ENCODE measurements at places on chromosomes 4 and X.
A peak's percentile ranks its signal among the peaks of the same experiment; 100 is the strongest.

DNA sequence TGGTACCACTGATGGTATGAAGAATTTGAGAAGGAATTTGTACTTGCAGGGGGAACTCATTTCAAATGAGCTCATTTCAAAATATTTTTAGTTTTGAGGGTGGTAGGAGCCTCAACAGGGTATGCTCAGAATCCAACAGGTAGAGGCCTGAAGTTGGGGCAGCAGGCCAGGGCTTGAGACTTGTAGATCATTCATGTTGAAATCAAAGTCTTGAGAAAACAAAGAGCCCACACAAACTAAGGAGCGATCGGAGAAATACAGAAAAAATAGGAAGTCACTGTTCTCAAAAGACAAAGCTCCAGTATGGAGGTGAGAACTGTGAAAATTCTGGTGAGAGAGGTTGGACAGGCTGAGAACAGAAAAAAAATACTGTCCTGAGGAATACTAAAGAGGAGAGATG, 979 bp upstream of the SLC9A6 start:
- no peak for DNase-seq

DNA sequence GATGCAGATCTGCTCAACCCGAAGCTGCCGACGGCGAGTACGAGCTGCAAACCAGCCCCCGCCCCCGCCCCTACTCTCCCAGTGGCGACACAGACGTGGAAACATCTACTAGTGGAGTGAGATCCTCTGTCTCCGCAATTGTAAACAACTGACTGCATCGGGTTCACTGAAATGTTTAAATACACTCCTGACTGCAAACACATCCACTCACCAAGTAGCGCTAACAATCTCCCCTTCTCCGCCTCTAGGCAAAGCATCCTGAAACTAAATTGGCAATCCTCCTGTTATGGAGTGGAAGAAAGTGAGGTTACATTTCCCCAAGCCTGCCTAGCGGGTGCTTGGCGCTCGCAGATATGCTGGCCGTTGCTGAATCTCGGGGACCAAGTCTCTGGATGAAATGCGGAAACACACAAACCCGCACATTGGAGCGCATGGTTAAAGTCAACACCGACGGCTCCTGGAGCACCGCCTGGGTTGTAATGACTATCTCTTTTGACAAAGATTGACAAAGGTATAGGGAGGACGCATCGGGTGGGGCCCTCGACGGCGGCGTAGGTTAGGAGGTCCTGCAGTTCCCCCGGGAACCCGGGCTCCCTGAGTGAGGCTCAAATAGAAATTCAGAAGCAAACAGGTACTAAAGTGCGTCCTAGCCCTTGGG, 117.0 kb upstream of the TEX13C start:
- DNase-seq, result no peak

- no peak for DNase-seq
Observed at GRCh38 chr4:6179362-6179761, 21.0 kb downstream of the JAKMIP1 start.

- no peak for DNase-seq
Observed at GRCh38 chr4:55866290-55866907, 13.0 kb downstream of the EXOC1 start.

DNA sequence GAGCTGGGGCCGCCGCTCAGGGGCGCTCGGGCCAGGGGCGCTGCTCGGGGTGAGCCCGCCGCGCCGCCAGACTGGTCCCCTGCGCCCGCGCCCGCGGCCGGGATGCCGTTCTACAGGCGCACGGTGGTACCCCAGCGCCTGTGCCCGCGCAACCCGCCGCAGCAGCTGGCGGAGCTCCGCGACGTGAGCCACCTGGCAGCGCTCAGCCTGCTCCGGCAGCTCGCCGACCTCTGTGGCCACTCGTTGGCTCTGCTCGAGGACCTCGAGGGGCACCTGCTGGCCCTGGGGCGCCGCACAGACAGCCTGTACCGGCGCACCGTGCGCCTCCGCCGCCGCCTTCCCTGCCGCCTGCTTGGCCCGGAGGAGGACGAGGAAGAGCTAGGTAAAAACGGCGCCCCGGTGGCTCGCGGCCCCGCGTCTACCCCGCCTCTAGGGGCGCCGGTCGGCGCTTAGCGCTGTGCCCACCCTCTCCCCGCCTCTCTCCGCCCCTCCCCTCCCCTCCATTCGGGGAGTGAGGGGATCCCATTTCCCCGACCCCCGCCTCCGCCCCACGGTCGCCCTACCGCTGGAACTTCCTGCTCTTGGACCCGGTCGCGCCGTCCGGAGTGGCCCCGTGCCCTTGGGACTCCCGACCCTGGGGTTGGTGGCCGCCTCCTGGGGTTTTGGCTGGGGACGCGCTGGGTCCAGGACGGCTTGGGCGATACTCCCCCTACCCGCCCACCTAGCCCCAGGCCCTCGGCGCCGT, 513 bp downstream of the NHSL2 start:
- DNase-seq, result peak; percentile 5

DNA sequence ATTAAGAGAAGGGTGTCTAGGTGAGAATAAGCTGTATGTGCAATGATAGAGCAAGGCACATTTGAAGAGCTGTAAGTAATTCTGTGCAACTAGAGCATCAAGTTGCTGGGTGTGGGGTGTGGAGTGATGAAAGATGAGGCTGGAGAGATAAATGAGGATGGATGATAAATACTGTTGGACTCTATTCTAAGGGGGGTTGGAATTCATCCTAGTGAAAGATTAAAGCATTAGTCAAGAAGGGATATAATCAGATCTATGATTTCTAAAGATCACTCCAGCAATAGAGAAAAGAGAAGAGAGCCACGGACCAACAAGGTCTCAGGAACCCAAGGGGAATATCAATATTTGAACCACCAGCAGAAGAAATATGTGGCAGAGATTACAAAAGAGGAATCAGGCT, 415.0 kb upstream of the RPS6KA3 start:
- DNase-seq, result no peak

DNA sequence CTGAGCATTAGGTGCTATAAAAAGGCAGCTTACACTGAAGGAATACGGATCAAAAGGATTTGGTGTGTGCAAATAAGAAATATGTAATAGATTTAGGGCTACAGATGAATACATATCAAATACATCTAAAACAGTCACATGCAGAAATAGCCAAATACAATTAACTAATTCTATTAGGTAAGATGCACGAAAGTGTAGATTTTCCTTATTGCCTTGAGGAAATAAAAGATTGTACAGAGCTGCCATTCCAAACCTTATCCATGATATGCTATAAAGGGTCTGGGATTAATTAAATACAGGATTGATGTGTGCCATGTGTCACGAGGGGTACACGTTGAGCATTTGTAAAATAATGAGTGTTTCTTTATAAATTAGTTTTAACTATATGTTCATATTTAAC, 107.0 kb upstream of the ELOVL6 start:
- DNase-seq, result no peak

GRCh38 chrX:30568136-30568535, 9.4 kb downstream of the TASL start:
- no peak for DNase-seq

DNA sequence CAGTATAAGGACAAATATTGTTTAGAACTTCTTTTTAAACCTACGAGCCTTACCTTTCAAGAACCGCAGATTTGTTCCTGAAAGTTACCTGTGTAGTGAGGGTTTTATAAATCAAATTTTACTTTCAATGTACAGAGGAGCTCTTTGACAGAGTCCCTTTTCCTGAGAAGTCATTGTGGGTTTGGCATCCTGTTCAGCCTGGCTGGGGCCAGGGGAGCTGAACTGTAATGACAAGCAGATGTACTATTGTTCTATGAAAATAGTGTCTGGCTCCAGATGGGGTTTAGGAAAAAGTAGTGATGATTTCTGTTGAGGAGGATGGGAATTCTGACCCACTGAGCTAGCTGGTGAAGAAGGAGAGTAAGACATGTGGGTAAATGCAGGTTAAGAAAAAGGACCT, 196.2 kb upstream of the PGRMC2 start:
- no peak for DNase-seq

DNA sequence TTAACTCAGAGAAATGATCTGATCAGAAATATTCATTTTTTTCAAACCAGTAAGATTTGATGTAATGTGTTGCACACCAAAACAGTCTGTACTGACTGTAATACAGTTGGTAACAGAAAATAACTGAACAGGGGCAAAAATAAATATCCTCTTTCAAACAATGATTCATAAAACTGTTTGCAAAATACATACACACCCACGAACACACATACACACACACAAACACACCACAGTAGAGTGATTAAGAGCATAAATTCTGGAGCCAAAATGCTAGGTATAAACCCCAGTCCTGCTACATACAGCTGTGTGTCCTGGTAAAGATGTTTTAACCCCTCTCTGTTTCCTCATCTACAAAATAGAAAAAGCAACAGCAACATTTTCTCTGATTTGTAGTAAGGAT, 376.6 kb downstream of the PDGFC start:
- DNase-seq, result no peak

GRCh38 chrX:50747471-50747900, 66.5 kb downstream of the SHROOM4 start:
- no peak for DNase-seq

- DNase-seq, result no peak
Observed at GRCh38 chr4:39357002-39357401, 9.2 kb downstream of the RFC1 start.

- no peak for DNase-seq
Observed at GRCh38 chr4:79050541-79050880, 111.3 kb upstream of the PAQR3 start.

DNA sequence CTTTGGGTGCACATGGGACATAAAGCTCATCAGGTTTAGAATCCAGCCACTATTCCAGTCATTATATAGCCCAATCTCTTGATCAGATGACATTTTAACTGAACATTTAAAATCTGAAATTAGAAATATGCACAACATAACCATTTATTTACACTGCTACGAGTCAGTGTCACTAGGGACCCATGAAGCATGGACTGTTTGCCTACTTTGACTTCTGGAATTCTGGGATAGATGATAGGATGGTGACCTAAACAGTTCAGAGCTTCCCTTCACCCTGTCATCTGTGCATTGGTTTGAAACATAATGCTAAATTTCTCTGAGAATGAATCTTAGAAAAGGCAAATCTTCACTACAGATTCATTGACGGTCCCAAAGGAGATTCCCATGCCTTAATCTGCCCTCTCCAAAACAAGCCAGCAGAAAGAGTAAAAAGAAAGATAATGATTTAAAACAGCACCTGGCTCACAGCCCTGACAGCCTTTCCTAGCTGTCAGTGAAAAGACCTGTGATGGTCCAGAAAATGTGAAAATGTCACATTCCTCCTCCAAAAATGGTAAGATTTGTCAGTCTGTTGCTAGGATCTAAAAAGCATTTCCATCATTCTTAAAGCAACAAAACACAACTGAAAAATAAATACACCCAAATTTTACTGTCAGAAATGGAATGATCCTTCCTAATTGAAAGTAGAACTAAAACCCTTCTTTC, 18.9 kb upstream of the HERC3 start:
- DNase-seq, result no peak

DNA sequence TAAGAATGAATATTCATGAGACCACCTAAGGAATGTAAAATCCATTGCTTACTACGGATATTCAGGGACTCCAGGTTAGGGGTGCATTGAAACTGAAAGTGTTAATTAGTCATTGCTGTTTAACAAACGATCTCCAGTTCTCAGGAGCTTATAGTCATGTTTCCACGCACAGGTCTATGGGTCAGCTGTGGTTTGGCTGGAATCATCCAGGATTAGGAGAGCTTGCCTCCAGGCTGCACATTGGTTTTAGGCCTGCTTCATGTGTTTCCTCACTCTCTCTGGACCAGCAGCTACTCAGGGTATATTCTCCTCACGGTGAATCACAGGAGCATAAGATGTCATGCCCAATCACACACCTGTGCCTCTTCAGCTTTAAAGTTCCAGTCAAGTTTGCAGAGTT, 98.9 kb downstream of the ATXN3L start:
- DNase-seq, result no peak

DNA sequence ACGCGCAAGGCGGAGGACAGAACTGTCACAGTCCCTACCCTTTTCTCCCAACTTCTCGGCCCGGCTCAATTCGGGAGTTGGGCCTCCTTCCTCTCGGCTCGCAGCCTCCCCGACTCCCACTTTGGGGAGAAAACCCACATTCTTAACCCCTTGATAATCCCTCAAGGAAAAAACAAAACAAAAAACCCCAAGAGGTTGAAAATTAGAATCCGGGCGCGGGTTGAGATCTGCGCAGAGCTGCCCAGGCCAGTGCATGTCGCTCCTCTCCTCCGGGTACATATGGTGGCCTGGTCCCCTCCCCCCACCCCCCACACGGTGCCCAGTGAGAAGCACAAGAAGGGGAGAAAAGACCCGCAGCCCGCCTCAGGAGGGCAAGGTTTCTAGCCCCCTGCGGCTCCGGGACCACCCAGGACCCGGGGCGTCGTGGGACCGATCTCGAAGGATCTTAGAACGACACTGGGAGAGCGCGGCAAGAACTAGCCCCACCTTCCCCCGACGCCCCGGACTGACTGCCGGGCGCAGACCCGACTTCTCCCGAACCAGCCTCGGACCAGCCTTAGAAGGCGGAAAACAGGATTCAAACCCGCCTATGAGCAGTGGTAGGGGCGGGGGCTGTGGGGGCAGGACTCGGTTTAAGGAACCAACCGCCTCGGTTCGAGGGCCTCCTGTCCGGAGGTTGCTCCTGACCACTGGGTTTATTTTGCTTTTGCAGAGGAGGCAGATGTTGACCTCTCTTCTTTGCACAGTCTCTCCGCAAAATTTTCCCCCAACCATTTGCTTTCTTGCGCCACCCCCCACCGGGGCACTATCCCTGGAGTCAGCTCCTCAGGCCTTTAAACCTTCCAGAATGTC, 2.5 kb upstream of the PDGFRA start:
- DNase-seq, result no peak

GRCh38 chrX:151697522-151697921, 2.3 kb downstream of the PRRG3 start:
- no peak for DNase-seq

- DNase-seq, result no peak
Observed at GRCh38 chr4:164215113-164215741, 538.7 kb upstream of the SMIM31 start.

GRCh38 chr4:129358571-129358970, 262.6 kb downstream of the C4orf33 start:
- no peak for DNase-seq

DNA sequence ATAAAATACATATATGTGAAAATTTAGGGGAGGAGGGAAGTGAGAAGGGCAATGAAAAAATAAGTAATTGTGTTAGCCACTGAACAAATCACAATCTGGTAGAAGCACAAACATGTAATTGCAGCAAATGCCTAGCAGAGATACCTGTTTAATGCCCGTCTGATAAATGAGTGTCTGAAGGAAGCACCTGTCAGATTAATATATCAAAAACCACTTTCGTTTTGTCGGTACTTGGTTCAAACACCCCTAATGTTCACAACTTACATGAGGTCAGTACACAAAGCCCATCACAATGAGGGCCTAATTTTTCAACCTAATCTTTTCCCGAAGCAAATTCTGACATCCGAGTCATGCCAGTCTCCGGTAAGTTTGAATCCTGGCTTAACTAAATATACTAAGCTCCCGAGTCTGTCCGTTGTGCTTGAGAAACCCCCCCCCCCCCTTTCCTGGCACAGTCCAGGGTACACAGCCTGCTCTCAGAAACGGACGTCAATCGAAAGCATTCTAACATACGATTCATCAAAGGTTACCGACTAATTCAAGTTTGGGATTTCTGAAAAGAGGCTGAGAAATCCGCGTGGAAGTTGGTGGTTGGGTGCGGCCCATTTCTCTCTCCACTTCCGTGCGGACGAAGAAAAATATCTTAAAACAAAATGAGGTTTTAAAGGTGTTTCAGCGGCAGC, 758 bp downstream of the SDAD1 start:
- no peak for DNase-seq

GRCh38 chr4:155079871-155080270, 128.6 kb upstream of the NPY2R start:
- DNase-seq, result no peak

- no peak for DNase-seq
Observed at GRCh38 chr4:28073860-28074555, 1213.4 kb downstream of the STIM2 start.

All from activated T-cell treated with anti-CD3 and anti-CD28 coated beads for 1 hour (primary cell).